Activated CD4-positive, alpha-beta T cell treated with anti-CD3 and anti-CD28 coated beads for 36 hours (primary cell): ENCODE measurements at places on chromosomes 12 and 14. TPM values are rescaled to one million over a fixed set of nuclear protein-coding genes. Genes with fewer than 3 reads are reported as not detected.

The RFX4 gene
- total RNA-seq = not detected

DNA sequence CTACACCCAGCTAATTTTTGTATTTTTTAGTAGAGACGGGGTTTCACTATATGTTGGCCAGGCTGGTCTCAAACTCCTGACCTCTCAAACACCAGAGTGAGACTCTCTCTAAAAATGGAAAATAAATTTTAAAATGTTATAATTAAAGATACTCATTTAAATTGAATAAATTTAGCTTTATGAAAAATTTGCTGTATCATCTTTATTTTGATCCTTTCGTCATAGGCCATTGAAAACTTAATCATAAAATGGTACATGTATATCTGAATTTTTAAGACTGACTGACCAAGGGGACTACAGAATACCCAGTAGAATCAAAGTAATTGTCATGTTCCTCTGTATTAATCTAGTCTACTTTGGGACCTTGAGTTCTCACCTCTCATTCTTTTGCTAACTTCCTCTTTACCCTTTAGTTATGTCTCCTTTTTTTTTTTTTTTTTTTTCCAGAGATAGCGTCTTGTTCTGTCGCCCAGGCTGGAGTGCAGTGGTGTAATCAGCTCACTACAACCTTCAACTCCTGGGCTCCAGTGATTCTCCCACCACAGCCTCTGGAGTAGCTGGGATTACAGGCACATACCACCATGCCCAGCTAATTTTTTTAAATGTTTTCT, 9.5 kb downstream of the RAB5B start:
- no peak for DNase-seq
- no peak overlapping the region for H3K27ac ChIP-seq
- H3K27me3 ChIP-seq = no peaks in the 10 kb centered on the region
- H3K4me3 ChIP-seq = no peak overlapping the region

The PIANP gene
- 0.32 TPM for total RNA-seq

DNA sequence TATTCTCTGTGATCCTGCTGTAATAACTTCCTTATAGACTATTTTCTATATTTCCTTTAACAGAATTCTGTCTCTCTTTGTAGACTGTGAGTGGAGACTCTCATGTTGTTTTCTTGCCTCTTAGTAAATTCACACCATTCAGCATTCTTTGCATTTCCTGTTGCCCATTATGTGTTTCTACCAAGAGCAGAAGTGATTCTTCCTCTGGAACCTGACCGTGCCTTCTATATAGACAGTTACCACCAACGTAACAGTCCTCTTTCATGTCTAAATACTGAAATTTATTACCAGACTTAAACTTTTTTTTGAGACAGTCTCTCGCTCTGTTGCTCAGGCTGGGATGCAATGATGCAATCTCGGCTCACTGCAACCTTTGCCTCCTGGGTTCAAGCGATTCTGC, 31.1 kb downstream of the METAP2 start:
- H3K27me3 ChIP-seq = no peaks in the 10 kb centered on the region
- peak overlapping the region; percentile 64 for H3K27ac ChIP-seq
- no peak overlapping the region for H3K4me3 ChIP-seq
- H3K4me1 ChIP-seq = peaks cover 17% of the 10 kb centered on the region
- no peak for DNase-seq

The WNT1 gene
- total RNA-seq = not detected

The RNASE3 gene
- not detected for total RNA-seq

The NTF3 gene
- not detected for total RNA-seq

- H3K36me3 ChIP-seq = no peaks in the 10 kb centered on the region
- no peak for DNase-seq
- H3K4me3 ChIP-seq = no peak overlapping the region
- H3K4me1 ChIP-seq = no peaks in the 10 kb centered on the region
- H3K27ac ChIP-seq = no peak overlapping the region
Measured at GRCh38 chr14:29654901-29655550, 272.6 kb downstream of the PRKD1 start.

DNA sequence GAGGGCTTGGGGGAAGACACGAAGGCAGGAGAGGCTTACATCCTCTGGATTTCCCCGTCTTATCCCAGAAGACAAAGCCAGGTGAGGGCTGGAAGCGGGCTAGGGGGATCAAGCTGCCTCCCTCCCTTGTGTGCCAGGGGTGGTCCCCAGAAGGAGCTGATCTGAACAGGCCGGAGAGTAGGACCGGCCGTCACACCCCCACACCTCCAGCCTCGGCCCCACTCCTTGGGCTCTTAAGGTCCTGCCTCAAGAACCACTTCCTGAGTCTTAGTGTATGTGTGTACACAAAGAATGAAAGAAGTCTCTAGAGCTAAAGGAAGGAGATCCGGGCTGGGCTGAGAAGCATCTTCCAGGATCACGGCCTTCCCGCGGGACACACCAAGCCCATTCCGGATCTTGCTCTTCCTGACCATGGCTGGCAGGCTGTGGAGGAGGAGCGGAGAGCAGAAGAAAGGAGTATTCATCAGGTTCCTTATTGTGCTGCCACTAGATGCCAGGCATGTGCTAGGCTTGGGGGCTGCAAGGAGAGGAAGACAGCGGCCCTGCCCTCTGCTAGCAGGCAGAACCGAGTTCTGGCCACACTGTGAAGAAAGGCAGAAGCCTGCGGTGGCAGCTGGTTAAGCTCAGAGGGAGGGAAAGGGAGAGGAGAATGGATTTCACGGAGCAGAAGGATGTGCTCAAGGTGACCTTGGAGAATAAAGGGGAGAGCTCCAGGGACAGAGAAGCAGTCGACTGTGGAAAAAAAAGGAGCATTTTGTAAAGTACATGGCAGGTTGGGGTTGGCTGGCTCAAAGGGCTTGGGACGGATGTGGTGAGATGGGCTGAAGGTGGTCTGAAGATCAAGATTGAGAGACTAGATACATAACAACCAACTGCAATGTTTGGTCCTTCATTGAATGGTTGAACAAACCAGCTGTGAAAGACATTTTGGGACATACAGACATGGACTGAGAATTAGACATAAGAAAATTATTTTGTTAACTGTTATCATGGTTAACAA, 1.3 kb upstream of the CD63 start:
- no peaks in the 10 kb centered on the region for H3K27me3 ChIP-seq
- DNase-seq = peak; percentile 51
- H3K4me3 ChIP-seq = peak overlapping the region; percentile 93
- H3K36me3 ChIP-seq = peaks cover 5% of the 10 kb centered on the region

GRCh38 chr14:50829489-50830043, 1.4 kb downstream of the NIN start:
- H3K27me3 ChIP-seq = peaks cover 6% of the 10 kb centered on the region
- no peak for DNase-seq
- peak overlapping the region; percentile 77 for H3K27ac ChIP-seq

The ENDOU gene
- not detected for total RNA-seq

DNA sequence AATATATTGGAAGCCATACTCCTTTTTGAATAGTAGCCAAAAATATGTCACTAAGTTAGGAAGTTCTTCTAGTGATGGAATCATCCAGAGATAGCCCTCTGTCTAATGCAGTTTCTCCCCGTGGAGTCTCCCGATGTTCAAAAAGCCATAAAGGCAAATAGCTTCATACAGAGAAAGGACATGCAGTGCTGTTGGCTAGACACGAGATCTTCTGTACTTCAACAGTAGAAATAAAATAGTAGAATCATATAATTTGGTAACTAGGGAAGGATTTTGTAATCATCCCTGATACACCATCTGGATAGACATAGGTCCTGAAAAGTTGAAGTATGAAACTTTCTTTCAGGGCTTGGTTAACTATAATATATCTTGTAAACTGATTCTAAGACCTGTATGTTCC, 27.6 kb downstream of the LRFN5 start:
- no peak for DNase-seq
- no peaks in the 10 kb centered on the region for H3K4me1 ChIP-seq
- no peak overlapping the region for H3K27ac ChIP-seq
- no peaks in the 10 kb centered on the region for H3K36me3 ChIP-seq
- H3K27me3 ChIP-seq = peaks cover 1% of the 10 kb centered on the region

The GRIN2B gene
- total RNA-seq = not detected

DNA sequence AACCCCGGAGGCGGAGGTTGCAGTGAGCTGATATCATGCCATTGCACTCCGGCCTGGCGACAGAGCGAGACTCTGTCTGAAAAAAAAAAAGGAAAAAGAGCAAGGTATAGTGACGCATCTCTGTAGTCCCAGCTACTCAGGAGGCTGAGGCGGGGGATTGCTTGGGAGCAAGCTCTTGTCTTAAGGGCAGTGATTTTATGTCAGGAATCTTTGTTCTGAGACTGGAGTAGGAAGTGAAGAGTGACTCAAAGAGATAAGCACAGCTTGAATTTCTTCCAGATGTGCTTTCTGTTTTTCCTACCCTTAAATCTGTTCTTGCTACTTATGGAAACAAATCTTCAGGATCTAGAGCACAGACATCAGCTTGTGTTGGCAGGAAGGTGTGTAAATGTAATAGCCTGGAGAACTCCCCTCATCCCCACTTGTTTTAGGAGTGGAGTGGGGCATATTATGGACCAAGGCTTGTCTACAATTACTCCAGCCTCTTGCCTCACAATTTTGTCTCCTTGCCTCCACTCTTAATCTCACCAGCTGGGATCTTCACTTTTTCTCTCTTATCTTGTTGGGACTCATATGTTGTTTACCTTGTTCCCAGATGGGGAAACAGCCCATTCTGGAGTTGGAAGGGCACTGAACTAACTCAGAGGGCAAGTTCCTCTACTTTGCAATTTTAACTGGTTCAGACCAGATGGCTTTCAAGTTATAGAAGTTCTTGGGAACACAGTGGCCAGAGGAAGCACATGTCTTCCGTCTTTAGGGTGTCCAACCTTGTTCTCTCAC, 7.5 kb downstream of the TMED2 start:
- H3K27me3 ChIP-seq = no peaks in the 10 kb centered on the region
- no peak overlapping the region for H3K4me3 ChIP-seq
- no peak for DNase-seq
- peak overlapping the region; percentile 53 for H3K27ac ChIP-seq
- H3K36me3 ChIP-seq = peaks cover 50% of the 10 kb centered on the region

- no peak overlapping the region for H3K4me3 ChIP-seq
- no peak overlapping the region for H3K27ac ChIP-seq
- no peak for DNase-seq
- no peaks in the 10 kb centered on the region for H3K4me1 ChIP-seq
- H3K36me3 ChIP-seq = no peaks in the 10 kb centered on the region
Measured at GRCh38 chr12:52445876-52446275, 6.1 kb downstream of the KRT6B start.

DNA sequence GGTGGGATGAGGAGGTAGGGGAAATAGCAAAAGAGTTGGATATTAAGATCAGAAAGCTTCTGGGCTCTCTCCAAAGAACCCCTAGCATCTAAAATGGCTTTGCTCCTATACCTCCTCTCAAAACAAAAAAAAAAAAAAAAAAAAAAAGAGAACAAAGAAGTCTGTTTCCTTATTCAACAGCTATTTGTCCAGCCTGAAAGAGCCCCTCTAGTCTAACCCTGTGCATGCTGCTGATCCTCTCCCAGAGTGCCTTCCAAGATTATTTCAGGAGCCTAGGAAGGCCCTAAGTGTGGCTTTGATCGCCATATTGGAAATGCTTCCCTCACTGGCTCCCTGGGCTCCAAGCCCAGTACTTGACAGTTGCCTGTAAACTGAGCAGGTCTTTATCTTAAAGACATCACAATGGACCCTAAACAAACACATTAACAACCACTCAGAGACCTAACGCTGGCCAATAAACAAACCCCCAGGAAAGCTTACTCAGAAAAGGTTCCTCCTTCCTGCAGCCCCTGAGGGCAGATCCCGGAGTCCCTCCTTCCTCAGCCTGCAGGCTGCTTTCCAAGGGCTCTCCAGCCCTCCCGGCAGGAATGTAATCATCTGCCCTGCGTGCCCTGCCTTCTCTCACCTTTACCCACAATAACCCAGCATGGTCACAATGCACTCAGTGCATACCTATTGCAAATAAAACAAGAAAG, 17.4 kb upstream of the COL2A1 start:
- DNase-seq = no peak
- no peaks in the 10 kb centered on the region for H3K4me1 ChIP-seq
- peaks cover 11% of the 10 kb centered on the region for H3K27me3 ChIP-seq
- no peak overlapping the region for H3K27ac ChIP-seq
- H3K36me3 ChIP-seq = no peaks in the 10 kb centered on the region
- H3K4me3 ChIP-seq = no peak overlapping the region

GRCh38 chr12:96811083-96811482, 96.0 kb upstream of the NEDD1 start:
- H3K27ac ChIP-seq = no peak overlapping the region
- H3K4me3 ChIP-seq = no peak overlapping the region
- no peaks in the 10 kb centered on the region for H3K36me3 ChIP-seq
- H3K4me1 ChIP-seq = no peaks in the 10 kb centered on the region

- H3K27ac ChIP-seq = no peak overlapping the region
- no peaks in the 10 kb centered on the region for H3K36me3 ChIP-seq
- no peaks in the 10 kb centered on the region for H3K4me1 ChIP-seq
- H3K4me3 ChIP-seq = no peak overlapping the region
- H3K27me3 ChIP-seq = peaks cover 11% of the 10 kb centered on the region
Measured at GRCh38 chr14:96051642-96052540, 12.7 kb downstream of the C14orf132 start.

GRCh38 chr12:53866727-53867126, 71.9 kb upstream of the HOXC13 start:
- no peaks in the 10 kb centered on the region for H3K36me3 ChIP-seq
- no peaks in the 10 kb centered on the region for H3K4me1 ChIP-seq
- H3K27ac ChIP-seq = no peak overlapping the region
- no peak for DNase-seq
- H3K27me3 ChIP-seq = peaks cover 28% of the 10 kb centered on the region
- H3K4me3 ChIP-seq = no peak overlapping the region

DNA sequence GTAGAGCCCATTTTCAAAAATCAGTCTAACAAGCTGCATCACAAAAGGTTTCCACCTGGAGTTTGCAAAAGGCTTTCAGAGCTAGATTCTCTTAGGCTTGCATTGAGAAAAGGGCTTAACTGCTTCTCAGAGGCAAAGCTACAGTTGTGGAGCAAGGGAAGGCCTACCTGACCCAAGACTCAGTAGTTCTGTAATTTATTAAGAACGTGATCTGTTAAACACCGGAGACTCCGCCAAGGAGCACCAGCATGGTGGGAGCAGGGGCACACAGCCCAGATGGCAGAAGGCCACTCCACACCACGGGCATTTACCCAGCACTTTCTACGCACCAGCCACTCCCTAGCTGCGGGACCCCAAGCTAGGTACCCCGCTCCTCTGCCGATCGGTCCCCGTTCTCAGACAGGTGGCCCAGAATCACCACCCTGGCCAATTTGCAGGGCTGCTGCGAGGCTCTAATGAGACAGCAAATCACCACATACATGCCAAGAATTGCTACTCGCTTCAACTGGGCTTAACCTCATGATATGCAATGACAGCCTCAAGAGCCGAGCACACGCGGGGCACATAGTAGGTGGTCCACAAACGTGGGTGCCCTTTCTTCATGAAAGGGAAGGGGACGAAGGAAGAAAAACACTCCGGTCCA, 1.5 kb downstream of the ITPK1 start:
- no peak overlapping the region for H3K27ac ChIP-seq
- peaks cover 2% of the 10 kb centered on the region for H3K27me3 ChIP-seq
- H3K4me3 ChIP-seq = peak overlapping the region; percentile 78
- peaks cover 23% of the 10 kb centered on the region for H3K4me1 ChIP-seq

The CCDC197 gene
- 0.34 TPM for total RNA-seq

DNA sequence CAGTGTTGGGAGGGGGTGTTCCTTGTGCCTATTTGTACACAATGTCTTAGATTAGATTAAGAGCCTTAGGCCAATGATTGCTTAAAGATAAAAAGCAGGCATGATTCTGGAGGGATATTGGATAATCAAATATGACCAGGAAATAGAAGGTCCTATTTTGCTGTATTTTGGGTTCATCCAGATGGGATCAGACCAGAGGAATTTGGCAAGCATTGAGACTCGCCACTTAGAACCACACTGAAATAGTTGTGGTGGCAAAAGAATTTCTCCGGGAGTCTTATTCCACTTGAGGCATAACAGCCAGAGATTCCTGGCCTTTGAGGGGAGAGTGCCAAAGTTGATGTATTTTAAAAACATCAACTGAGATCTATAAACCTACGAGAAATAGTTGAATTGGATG, 327.2 kb downstream of the RAD51B start:
- no peaks in the 10 kb centered on the region for H3K27me3 ChIP-seq
- H3K4me1 ChIP-seq = peaks cover 29% of the 10 kb centered on the region
- H3K36me3 ChIP-seq = peaks cover 13% of the 10 kb centered on the region
- DNase-seq = no peak
- no peak overlapping the region for H3K4me3 ChIP-seq
